Stimulated activated CD4-positive, alpha-beta T cell treated with anti-CD3 and anti-CD28 coated beads, Interleukin-12 subunit alpha, Interleukin-12 subunit beta, amount 100 ng/mL, for 4 hours (primary cell): ENCODE measurements at places on chromosomes 3 and 15.

GRCh38 chr3:123587401-123587800 lies 2.5 kb upstream of the HACD2 start:
- no peak for DNase-seq

DNA sequence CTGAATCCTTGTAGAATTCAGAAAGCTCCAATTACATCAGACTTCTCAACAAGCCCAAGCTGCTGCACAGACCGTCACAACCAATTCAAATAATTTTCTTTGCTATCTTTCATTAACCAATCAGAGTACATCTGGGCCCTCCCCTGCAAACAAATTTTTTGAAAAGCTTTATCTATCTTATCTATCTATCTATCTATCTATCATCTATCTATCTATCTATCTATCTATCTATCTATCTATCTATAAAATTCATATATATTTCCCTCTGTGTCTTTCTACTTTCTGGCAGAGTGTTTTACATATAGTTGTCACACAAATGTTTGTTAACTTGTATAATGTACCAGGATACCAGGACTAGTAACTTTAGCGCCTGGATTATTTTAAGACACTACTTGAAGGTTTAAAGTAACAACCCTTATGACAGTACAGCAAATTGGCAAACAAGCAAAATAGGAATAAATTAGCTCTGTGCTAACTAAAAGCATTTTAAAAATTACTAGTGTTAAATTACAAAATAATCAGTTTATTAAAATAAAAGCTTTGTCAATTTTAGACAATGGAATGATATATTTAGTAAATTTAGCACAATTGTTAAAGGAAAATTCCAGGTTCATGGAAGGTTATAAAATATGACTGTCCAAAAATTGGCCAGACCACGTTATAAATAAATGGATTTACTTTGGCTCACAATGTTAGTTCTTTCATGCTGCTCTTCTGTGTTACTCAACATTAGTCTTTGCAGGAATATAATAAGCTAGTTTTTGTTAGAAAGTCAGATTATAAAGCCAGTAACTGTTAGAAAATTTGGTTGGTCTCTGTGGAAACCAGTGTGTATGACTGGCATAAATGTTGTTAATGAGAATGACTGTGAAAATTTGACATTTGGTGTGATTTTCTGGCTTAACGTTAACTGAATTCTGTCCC lies 138.6 kb downstream of the SUCNR1 start:
- DNase-seq, result no peak

DNA sequence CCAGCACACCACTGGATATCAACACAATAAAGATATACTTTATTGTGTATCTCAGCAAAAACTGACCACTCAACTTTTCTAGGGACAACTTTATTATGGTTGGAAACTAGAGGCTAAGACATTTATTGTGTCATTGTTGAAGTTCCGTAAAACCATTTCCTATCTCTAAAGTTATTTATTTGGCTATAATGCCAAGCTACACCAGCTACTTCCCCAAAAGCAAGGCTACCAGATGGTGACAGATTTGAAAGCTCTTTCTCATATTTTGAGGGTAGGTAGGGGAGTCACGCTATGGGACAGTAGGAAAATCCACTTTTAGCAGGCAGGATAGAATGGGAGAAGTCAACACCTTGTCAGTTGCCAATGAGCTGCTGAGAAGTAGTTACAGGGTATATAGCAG lies 834.6 kb upstream of the CFAP20DC start:
- DNase-seq, result no peak

- no peak for DNase-seq
These were observed 54.9 kb downstream of the KIF9 start for GRCh38 chr3:47227678-47228077.

DNA sequence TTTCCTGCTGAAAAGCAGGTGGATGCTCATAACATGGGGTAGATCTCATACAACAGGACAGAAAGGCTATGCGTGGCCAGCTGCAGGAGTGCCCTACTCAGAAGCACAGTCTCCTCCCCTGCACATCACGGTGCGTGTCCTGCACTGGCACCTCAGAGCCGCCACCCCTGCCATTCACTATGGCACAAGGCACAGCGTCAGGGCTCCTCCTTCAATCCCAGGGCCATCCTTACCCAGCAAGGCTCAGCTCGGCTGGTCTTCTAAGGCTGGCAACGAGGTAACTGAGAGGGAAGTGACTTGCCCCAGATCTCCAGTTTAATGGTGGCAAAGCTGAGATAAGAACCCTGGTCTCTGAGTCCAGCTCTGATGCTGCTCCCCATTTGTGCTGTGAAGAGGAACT lies 97.1 kb downstream of the CPN2 start:
- DNase-seq, result no peak

- no peak for DNase-seq
These were observed 10.9 kb upstream of the ALDH1L1 start for GRCh38 chr3:126191246-126191645.
